Activated naive CD4-positive, alpha-beta T cell (primary cell): ENCODE measurements at places on chromosomes 5 and 9.

DNA sequence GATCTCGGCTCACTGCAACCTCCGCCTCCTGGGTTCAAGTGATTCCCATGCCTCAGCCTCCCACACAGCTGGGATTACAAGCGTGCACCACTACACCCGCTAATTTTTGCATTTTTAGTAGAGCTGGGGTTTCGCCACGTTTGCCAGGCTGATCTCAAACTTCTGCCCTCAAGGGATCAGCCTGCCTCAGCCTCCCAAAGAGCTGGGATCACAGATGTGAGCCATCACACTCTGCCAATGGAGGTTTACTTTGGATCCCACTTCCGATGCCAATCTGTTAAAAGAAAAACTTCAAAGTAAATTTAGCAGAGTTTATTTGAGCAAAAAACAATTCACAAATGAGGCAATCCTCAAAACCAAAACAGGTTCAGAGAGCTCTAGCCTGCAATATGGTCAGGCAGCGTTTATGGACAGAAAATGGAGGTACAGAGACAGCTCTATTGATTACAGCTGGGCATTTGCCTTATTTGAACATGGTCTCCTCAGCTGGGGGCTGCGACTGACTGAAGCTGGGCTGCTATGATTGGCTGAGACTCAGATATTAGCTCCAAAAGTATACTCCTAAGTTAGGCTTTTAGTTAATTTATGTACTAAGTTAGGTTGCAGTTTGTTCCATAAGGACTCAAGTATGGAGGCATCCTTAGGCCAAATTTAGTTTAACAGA is 18.6 kb upstream of the UBTD2 start:
- DNase-seq, result no peak

- no peak for DNase-seq
Measured at GRCh38 chr5:55668356-55668755, 43.8 kb downstream of the SLC38A9 start.

GRCh38 chr5:151911011-151911410 is 13.6 kb downstream of the GLRA1 start:
- no peak for DNase-seq

DNA sequence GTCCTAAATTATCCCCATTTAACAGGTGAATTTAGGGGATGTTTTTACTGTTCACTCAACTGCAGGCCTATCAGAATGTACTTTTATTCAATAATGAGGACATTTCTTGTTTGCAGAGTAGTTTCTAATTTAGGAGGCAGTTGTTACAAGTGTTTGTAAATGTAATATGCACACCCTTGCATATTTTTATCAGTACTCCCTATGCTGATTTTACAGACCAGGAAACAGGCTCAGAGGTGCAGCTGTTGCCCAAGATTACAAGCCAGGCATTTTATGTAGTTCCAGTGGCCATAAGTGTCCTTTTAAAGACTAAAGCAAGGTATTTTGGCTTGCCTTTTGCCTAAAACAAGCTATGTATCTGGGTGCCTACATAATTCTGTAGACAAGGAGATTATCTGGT is 47.6 kb upstream of the BRINP1 start:
- DNase-seq, result no peak

- DNase-seq, result no peak
Measured at GRCh38 chr9:73095425-73095824, 56.2 kb upstream of the ANXA1 start.

GRCh38 chr5:169914766-169915165 is 65.5 kb downstream of the INSYN2B start:
- no peak for DNase-seq

DNA sequence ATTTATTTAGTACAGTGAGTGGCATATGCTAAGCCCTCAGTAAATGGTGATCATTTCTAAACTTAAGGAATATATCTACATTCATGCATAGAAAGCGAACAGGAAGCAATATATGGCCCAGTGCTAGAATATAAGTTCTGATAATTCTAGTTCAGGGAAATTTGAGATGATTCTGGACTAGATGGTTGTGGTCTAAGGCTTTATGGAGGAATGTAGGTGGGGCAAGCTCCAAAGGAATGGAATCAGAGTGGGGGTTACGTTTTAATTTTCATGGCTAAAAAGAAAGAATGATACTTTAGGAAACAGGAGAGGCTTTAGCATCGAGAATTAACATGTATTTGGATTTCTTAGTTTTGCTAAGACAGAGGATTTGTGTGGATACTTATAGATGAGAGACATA is 56.1 kb downstream of the MTREX start:
- DNase-seq, result no peak

GRCh38 chr5:71757590-71758543 is 38.8 kb downstream of the CARTPT start:
- no peak for DNase-seq

DNA sequence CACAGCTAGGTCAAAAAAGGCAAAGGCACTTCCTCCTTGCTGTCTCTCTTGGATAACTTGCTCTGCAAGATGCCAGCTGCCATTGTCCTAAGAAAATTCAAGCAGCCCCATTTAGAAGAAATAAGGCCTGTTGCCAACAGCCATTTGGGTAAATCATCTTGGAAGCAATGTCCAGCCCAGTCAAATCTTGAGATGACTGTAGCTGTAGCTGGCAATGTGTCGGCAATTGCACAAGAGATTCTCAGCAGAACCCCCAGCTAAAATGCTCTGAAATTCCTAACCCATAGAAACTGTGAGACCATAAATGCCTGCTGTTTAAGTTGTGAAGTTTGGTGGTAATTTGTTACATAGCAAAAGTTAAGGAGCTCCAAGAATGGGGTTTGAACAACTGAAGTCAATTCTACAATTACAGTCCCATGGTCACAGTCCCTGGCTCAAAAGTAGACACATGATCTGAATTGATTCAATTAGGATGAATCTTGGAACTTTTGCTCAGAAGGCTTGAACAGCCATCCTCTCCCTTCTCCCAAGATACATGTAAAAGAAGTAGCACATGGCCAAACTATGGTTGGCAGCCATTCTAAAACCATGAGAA is 151.1 kb downstream of the MPDZ start:
- no peak for DNase-seq

DNA sequence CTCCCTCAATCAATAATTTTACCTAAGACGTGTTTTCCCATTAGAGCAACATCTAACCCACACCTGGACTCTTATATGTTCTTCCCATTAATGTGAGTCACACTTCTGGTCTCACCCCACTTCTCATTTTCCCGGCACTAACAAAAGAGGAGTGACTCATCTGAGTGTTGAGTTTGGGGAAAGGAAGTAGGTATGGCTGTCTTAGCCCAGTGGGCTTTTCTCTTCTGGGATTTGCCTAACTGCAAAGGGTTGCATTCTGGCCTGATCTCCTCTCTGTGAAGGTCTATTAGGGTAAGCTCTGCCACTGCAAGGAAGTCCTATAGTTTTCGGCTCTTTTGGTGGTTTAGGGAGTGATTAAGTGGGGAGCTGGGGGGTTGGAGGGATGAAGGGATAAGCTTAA is 195.6 kb downstream of the KIAA0825 start:
- DNase-seq, result no peak

DNA sequence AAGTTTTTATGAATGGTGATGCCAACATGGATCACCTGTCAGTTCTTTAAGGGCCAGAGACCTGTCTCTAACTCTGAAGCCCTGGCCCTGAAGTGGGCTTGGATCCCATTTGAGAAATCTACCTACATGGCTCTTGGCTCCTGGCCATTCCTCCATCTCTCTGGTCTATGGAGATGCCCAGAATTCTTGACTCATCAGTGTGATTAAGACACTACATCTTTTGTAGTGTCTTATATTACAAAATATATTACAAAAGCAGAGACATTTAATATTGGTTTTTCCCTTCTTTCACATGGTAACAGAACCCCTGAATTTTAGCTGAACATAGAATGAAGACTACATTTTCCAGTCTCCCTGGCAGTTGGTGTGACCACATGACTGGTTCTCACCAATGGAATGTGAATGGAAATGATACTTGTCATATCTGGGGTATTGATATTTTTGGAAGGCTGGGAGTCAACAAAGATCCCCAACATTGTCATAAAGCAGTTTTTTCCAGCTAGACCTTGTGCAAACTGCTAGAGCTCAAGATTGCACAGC is 198.3 kb downstream of the SREK1 start:
- DNase-seq, result no peak

GRCh38 chr9:4495537-4495936 is 5.3 kb downstream of the SLC1A1 start:
- DNase-seq, result no peak

DNA sequence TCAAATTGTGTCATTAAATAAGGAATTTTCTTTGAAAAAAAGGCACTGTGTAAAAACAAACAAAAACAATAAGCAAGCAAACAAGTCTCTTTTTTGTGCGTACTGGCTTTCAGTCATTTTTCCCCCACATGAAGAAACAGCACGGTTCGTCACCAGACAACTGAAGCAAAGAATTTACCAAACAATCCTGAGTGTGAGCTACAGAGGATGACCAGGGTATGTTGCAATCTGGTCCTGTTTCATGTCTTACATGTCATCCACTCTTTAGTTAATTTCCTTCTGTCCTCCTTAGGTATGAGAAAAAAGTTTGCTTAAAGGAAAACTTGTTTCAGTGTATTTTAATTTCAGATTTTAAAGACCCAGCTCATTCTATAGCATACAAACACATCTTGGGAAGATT is 1080.7 kb upstream of the NUDT12 start:
- no peak for DNase-seq

- DNase-seq, result no peak
Measured at GRCh38 chr5:167280111-167280510, 1011.3 kb upstream of the WWC1 start.

DNA sequence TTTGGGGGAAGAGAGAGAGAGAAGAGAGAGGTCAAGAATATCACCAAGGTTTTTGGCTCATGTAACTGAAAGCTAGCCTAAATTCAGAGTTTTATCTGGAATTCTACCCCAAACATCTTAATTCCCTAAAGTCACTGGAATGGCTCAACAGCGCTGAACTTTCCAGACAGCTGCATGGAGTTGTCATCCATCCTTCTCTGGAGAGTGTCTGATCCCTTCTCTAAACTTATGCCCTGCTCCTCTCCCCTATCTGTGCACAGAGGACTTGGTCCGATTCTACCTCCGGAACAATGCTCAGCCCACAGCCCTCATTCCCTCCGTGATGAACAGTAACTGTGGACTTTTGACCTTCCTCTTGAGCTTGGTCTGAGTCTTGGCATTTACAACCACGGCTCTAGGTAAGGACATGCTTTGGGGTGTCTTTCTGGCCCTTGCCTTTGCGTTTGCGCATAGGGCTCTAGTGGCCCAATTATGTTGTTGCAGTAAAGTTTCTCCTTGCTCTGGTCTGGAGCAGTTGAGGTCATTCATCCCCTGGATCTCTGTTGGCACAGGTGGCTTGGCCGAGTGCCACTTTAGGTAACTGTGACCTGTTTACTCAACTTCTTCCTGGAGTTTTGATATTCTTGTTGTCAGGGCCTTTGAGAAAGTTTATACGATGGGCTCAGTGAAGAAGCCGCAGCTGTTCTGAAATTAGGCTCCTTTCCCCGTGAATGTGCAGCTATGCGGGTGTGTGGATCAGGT is 18.3 kb upstream of the CD180 start:
- no peak for DNase-seq

DNA sequence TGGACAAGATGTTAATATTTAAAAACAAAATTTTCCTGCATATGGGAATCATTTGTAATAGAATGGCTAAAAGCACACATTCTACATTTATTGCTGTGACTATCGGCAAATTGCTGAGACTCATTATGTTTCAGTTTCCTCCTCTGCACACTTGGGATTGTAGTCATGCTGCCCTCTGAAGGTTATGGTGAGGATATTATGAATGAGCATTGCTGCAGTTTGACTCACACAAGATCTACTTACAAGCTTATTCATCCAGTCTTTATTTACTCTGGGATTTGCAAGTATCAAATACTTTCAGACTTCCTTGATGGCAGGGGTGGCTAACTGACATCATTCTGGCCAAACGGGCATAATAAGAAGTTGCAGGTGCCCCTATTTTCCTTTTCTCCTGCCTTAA is 9.5 kb upstream of the NFIL3 start:
- DNase-seq, result no peak
